RWPE1 (cell line): ENCODE measurements at places on chromosomes 5 and 9.

DNA sequence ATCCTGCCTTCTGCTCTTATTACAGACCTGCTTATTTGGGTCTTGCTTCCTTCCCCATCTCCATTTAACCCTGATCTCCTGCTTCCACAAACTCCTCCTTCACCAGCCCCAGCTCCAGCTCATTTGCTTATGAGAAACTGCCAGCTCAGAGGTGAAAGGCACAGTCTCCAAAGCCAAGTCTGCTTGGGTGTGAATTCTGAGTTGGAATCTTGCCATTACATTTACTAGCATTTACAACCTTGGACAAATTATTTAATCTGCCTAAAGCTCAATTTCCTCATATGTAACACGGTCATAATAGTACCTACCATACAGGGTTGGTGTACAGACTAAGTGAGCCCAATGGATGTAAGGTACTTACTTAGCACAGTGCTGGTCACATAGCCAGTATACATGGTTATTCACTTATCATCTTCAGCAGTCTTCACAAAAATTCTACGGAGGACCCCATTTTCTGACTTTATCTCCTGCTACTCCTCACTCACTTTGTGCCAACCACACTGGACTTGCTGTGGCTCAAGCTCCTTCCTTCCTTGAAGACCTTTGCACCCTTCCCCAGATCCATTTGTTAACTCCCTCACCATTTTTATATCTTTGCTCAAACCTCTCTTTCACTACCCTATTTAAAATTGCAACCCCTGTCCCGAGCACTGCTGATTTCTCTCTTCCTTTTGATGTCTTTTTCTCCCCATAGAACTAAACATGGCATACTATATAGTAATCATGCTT lies 86.2 kb downstream of the DOCK2 start:
- no peak for DNase-seq

- DNase-seq, result no peak
These were observed 268.2 kb downstream of the BRINP1 start for GRCh38 chr9:119101048-119101447.

DNA sequence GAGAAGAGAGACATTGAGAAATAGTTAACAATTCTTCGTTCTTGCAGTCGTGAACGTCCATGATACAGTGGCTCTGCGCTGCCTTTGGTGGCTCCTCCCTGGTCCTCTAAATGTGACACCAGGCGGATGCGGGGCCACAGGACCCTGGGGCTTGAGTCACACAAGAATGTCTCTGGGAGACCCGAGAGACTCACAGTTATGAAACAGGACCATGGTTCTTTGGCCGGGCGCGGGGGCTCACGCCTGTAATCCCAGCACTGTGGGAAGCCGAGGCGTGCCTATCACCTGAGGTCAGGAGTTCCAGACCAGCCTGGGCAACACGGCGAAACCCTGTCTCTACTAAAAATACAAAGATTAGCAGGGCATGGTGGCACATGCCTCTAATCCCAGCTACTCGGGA lies 767 bp upstream of the ZDHHC11 start:
- no peak for DNase-seq

DNA sequence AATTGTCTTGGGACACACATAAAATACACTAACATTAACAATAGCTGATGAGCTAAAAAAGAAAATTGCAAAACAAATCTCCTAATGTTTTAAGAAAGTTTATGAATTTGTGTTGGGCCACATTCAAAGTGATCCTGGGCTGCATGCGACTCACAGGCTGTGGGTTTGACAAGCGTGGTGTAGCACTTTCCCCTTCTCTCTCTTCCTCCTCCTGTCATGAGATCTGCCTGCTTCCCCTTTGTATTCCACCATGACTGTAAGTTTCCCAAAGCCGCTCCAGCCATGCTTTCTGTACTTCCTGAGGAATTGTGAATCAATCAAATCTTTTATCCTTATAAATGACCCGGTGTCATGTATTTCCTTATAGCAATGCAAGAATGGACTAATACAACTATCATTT lies 178.0 kb downstream of the TLR4 start:
- DNase-seq, result no peak

GRCh38 chr5:149387982-149388381 lies 8.9 kb upstream of the IL17B start:
- DNase-seq, result no peak

DNA sequence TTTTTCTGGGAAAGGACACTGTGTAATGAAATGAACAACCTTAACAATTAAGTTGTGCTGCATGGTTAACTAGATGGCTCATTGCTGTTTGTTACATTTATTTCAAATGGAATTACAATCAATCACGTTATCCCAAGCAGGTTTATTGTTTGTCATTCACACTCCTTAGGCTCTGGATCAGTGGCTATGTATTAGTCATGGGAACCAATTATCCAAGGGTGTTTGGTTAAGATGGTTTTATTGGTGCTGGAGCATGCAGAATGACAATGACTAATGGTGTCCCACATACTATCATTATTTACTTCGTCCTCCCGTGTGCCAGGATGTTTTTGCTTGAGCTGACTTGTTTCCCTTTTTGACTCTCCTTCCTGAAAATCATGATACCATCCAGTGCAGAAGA lies 10.6 kb upstream of the TRPC7 start:
- no peak for DNase-seq

DNA sequence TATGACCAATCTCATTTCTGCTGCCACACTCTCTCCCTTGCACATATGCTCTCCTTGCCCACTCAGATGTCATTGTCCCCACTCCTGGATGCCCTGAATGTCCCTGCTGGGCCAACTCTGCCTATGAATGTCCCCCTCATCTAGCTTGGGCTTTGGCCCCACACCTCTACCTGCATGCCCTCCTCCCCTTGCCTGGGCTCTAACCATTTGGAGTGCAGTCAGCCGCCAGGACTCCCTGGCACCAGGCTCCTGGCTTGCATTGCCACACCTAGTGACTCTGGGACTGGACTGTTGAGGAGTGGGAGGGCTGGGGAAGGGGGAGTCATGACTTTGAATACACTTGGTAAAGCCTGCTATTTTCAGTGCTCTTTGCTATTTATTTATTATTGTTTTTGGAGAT lies 41.6 kb upstream of the POMT1 start:
- DNase-seq, result no peak

- no peak for DNase-seq
These were observed 230.5 kb downstream of the NSG2 start for GRCh38 chr5:174275959-174276358.

- DNase-seq, result no peak
These were observed 106.9 kb upstream of the PTCH1 start for GRCh38 chr9:95623640-95624039.

DNA sequence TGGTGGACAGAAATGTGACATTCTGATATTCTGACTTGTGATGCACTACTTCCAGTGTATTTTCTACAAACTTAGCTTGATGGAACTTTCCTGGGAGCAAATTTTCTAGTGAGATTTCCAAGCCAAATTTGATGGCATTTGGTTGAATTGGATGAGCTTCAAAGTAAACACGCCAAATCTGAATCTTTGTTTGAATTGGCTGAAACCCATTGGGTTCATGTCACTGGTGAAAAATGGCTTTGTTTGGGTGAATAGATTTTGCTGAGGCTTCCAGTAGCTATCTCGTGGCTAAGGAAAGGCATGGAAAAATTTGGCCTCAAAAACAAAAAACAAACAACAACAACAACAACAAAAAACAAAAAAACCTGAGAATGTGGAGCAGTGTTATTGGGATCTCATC lies 271.1 kb upstream of the RPS23 start:
- no peak for DNase-seq

GRCh38 chr9:98807070-98807813 lies at the start of gene GALNT12:
Gene GALNT12, plus strand, starts transcription at chr9:98807670. Its CDS starts 29 bp downstream, at chr9:98807699.
- DNase-seq, result peak; percentile 49

DNA sequence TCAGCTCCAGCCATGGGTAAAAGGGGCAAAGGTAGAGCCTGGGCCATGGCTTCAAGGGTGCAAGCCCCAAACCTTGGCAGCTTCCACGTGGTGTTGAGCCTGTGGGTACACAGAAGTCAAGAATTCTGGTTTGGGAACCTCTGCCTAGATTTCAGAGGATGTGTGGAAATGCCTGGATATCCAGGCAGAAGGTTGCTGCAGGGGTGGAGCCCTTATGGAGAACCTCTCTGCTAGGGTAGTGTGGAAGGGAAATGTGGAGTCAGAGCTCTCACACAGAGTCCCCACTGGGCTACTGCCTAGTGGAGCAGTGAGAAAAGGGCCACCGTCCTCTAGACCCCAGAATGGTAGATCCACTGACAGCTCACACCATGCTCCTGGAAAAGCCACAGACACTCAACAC lies 117.1 kb downstream of the NREP start:
- no peak for DNase-seq

- no peak for DNase-seq
These were observed 15.0 kb downstream of the FAM193B start for GRCh38 chr5:177539411-177539810.

- peak; percentile 46 for DNase-seq
These were observed 4.0 kb upstream of the PCDHGA1 start for GRCh38 chr5:141326088-141326854.

- no peak for DNase-seq
These were observed 158.9 kb downstream of the FAM174A start for GRCh38 chr5:100694100-100694499.

- no peak for DNase-seq
These were observed 144.4 kb upstream of the PHYKPL start for GRCh38 chr5:178376921-178377582.

DNA sequence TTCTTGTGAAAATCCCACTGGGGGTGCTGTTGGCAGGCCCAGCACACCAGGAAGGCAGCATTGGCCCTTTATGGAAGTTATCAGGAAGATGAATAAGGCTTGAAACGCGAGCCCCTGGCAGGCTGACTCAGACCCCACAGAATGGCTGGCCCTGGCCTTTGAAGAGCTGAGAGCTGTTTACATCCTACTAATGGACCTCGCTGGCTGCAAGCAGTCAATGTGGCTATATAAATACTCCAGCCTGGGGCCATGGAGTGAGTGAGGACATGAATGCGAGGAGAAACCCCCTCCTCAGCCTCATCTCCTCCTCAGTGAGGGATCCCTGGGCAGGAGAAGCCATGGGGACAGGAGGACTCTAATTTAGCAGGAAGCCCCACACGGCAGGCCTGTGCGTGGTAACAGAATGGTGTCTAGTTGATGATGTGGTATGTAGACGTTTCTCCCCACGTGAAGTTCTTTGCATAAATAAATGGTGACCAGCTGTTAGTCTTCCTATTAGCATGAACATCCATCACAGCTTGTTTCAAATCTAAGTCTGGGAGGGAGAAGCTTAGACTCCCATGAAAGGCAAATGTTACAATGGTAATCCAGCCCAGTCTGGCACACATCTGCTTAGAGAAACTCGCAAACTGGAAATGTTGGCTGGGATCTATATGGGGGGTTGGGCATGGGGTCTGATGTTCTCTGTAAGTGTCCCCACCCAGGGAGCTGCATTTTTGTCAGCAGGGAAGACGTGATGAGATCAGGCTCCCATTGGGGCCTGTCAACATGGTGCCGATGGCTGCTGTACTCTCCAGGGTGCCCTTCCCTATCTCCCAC lies 175.1 kb upstream of the PITX1 start:
- peak; percentile 80 for DNase-seq

DNA sequence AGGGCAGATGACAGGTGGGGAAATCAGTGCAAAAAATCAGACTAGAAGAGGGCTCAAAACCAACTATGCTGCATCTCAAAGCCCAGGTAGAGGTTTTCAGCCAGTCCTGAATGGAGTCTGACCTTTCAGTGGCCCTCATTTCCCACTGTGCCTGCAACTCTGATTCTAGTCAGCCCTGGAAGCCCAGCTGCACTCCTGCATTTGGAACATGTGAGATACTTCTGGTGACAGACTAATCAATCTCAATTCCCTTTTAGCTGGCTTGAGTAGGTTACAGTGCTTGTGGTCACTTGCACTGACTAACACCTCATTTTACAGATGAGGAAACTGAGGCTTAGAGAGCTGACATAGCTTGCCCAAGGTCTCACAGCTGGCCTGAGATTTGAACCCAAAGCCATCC lies 7.9 kb upstream of the ACSL6 start:
- DNase-seq, result no peak

- peak; percentile 83 for DNase-seq
These were observed 214.4 kb upstream of the PAPPA start for GRCh38 chr9:115939065-115939765.

GRCh38 chr5:127229185-127229889 lies 61.3 kb upstream of the MEGF10 start:
- DNase-seq, result peak; percentile 64

DNA sequence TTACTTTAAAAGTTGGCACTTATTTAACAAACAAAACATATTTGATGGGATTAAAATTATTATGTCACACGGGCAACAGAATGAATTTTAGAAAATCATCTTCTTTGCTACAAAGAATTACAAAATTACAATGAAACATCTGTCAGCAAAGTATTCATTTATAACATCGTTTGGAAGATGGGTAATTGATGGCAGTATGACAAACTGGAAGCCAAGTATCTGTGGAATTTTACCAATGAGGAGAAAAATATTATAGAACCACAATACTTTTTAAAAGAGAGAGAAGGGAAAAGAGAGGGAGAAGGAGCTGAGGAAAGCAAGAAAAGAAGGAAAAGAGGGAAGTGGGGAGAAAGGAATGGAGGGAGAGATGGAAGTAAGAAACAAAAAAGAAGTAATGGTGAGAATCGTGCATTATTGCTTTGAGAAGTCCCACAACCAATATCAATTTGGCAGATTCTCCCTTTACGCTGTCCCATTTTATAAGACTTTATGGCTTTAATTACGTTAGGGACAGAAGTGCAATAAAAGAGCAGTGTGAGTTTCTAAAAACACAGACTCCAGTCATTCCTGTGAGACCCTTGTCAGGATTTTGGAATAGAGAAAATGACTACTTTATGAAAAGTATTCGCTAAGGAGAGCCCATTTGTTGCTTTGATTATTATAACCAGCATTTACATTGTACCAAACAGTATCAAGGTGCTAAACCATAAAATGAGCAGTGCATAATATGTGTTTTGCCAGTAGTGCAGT lies 76.7 kb downstream of the LURAP1L start:
- no peak for DNase-seq

DNA sequence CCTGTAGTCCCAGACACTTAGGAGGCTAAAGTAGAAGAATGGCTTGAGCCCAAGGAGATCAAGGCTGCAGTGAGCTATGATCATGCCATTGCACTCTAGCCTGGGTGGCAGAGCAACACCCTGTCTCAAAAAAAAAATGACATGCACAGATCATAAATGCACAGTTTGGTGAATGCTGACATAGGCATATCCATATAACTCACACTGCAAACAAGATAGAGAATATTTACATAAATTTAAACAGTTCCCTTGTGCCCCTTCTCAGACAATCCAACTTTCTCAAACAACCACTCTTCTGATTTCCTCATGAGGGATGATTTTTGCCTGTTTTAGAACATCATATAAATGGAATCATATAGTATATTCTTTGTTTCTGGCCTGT lies 88.7 kb upstream of the CAST start:
- DNase-seq, result no peak

- DNase-seq, result no peak
These were observed 72.0 kb downstream of the ZFAND5 start for GRCh38 chr9:72292874-72293607.

GRCh38 chr5:127754706-127755105 lies 51.5 kb downstream of the CCDC192 start:
- DNase-seq, result no peak

- no peak for DNase-seq
These were observed 24.5 kb downstream of the CDC42SE2 start for GRCh38 chr5:131288328-131288727.

GRCh38 chr9:92486371-92486770 lies 4.1 kb upstream of the ASPN start:
- no peak for DNase-seq

- DNase-seq, result no peak
These were observed 144.3 kb downstream of the AUH start for GRCh38 chr9:91217388-91217787.
